ENCODE measurements at places on chromosomes 4 and X.

GRCh38 chr4:53620956-53621355 lies 29.7 kb upstream of the LNX1 start:
- no peak for DNase-seq

DNA sequence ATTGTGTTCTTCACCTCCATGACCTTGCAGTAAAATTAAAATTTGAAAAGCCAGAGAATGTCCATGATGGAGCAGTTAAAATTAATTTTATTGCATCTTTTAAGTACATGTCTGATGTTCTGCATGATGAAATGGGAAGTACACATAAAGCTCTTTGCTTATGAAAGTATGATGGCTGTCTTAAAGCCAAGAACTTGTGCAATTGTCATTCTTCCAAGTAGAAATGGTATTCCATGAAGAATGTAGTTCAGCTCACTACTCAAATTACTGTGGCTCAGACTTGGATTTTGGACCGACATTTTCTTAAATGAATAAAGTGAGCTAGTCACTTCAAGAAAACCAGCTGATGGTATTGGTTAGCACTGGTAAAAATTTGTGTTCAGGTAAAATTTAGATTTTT lies 161.7 kb upstream of the CXCL13 start:
- no peak for DNase-seq

- no peak for DNase-seq
These were observed 6.6 kb upstream of the LOC101059915 start for GRCh38 chrX:71660562-71661416.

- DNase-seq: no peak
These were observed 104.0 kb upstream of the SHOX start for GRCh38 chrX:526295-527224.

DNA sequence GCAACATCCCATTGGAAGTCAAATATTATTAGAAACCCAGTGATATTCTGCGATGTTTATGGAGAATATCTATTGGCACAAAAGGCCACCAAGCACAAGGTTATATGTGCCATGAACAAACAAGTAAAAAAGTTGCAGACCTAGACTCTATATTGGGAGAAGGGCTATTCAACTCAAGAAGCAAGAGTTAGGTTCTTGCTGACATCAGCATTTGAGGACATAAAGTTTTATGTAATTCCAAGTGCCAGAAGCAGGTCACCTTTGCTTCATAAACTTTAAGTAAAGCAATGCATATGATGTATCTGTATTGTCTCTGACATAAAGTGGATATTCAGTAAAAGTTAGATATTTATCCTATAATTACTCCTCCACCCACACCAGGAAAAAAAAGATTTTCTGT lies 71.1 kb downstream of the MAGEB10 start:
- DNase-seq: no peak

DNA sequence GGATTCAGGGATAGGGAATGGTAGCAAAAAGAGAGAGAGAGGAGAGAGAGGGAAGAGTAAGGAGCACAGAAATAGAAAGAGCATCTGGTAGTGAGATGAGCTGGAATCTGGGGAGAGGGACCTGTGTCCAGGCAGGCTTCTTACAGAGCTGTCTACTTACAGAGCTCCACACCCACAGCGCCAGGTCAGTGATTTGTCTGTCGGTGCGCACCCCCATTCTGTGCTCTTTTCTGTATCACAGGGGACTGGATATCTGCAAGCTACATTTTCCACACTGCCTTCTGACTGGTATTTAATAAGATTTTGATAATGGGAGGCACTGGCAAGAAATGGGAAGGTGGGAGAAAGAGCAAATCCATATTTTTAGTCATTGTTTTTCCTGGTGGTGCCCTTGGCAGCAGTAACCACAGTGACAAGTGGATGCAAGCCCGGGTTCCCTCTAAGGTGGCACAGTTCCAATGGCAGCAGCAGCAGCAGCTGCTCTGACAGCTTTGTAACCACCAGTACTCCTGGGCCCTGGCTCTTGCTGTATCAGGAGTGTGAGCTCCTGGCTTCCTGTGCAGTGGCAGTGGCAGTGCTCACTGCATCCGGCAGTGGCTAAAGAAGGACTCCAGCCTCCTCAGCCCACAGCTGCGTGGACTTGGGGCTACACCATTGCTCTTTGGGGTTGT lies 300.5 kb downstream of the TRIML1 start:
- no peak for DNase-seq

DNA sequence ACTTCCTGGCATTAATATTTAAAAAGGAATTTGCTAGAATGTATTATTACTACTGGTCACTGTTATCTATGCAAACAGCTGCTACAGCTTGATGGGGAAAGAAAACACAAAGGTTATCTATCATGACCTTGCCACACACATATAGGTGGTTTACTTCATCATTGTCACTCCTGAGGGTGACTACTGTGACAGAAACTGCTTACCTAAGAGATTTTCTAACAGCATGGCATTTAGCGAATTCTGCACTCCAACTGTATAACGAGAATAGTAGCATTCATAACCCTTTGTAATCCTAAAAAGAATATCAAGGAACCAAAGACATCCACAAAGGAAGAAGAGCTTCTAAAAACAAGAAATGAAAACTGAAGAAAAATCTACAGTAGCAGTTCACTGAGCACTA lies 74.6 kb upstream of the SPOCK3 start:
- DNase-seq: no peak

DNA sequence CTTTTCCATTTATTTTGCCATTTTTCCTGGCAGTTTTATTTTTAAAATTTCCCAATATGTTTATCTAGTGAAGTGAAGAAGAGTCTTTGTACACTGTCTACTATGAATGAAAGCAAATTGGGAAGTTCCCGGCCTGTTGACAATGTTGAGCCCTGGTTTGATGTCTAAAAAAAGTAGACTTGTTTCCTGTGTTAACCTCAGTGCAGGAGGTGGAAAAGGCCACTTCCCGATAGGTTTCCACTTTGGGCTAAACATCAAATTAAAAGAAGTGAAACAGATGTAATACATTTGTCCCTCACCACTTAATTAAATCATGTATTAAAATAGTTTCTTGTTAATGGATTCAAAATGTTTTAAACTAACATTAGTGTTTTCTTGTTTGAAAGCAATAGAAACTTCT lies 30.0 kb downstream of the BBS12 start:
- DNase-seq: no peak

GRCh38 chr4:143403553-143403820 lies 66.8 kb downstream of the GAB1 start:
- DNase-seq: no peak

DNA sequence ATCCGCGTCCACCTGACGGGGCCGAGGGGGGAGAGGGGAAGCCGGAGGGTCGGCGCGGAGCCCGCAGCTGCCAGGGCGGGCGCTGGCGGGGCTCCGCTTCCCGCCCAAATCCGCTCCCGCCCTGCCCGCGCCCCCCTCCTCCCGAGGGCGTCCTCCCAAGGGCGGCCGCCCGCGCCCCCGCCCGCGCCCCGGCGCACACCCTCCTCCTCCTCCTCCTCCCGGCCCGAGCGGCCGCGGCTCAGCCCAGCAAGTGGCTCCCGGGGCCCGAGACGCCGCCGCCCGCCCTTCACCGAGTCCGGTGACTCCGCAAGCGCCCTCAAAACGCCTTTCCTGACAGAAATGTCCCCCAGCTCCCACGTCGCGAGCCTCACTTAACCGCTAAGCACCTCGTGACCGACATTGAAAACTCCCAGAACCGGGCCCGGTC lies 487 bp downstream of the HMGB2 start:
- no peak for DNase-seq

GRCh38 chrX:119389871-119390501 lies 9.2 kb upstream of the SLC25A43 start:
- no peak for DNase-seq

GRCh38 chrX:154321594-154321993 lies 26.0 kb downstream of the TKTL1 start:
- no peak for DNase-seq

GRCh38 chr4:94533405-94534223 lies 81.9 kb downstream of the PDLIM5 start:
- no peak for DNase-seq

DNA sequence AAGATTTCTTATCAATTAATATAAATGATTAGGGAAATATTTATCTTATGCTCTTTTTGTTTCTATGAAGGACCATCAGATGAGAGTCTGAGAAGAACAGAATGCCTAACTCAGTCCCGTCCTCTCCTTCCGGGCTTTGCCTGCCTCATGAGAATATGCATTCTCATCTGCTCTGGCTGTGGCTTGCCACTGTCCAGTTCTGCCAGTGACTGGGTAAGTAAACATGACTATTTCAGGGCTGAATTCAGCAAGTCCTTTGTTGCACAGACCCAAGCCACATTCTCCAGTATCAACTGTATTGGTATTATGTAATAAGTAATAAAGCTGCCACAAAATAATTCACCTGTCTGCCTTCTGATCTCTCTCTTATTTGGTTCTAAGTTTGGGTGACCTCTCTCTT lies 110.7 kb downstream of the WDFY3 start:
- DNase-seq: no peak

- no peak for DNase-seq
These were observed 645.5 kb upstream of the FAM241A start for GRCh38 chr4:111499706-111500105.

GRCh38 chr4:11842620-11843263 lies 414.0 kb upstream of the HS3ST1 start:
- DNase-seq: no peak

GRCh38 chrX:54447461-54447860 lies 7.3 kb downstream of the TSR2 start:
- no peak for DNase-seq

DNA sequence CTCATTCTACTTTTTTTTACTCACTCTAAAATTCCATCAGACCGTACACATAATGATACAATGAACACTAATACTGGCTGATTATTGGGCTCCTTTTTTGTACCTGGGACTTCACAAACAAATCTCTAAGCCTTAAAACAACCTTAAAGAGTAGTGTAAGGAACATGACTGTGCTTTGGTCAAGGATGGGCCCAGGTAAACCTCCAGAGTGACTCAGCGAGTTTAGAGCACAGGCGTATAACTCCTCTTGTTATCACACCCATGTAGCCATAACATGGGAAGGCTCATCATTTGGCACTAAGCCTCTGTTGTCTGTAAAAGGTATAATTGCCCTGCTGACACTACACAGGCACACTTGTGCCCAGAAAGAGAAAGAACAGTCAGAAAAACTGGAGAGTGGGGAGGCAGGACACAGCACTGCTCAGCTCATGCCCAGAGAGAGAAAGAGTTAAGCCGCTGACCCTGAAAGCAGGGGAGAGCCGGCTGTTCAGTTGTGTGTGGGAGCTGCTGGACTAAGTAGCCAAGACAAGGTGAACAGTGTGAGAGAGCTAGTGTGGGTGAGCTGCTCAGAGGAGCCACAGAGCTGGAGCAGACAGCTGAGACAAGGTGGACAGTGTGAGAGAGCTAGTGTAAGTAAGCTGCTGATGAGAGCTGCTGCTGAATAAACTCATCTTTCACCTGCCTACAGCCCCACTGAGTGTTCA lies 319.6 kb upstream of the BMP3 start:
- DNase-seq: no peak

GRCh38 chr4:174292473-174292872 lies 8.8 kb downstream of the CEP44 start:
- no peak for DNase-seq

- no peak for DNase-seq
These were observed 172.8 kb downstream of the FBXW7 start for GRCh38 chr4:152363086-152363485.

- DNase-seq: no peak
These were observed 22.3 kb upstream of the SORCS2 start for GRCh38 chr4:7170012-7170411.

- no peak for DNase-seq
These were observed 172.5 kb downstream of the HNRNPD start for GRCh38 chr4:82201303-82201702.

- DNase-seq: no peak
These were observed 174.2 kb upstream of the HCCS start for GRCh38 chrX:10936976-10937375.

GRCh38 chrX:38871129-38872029 lies 70.1 kb downstream of the MID1IP1 start:
- no peak for DNase-seq

DNA sequence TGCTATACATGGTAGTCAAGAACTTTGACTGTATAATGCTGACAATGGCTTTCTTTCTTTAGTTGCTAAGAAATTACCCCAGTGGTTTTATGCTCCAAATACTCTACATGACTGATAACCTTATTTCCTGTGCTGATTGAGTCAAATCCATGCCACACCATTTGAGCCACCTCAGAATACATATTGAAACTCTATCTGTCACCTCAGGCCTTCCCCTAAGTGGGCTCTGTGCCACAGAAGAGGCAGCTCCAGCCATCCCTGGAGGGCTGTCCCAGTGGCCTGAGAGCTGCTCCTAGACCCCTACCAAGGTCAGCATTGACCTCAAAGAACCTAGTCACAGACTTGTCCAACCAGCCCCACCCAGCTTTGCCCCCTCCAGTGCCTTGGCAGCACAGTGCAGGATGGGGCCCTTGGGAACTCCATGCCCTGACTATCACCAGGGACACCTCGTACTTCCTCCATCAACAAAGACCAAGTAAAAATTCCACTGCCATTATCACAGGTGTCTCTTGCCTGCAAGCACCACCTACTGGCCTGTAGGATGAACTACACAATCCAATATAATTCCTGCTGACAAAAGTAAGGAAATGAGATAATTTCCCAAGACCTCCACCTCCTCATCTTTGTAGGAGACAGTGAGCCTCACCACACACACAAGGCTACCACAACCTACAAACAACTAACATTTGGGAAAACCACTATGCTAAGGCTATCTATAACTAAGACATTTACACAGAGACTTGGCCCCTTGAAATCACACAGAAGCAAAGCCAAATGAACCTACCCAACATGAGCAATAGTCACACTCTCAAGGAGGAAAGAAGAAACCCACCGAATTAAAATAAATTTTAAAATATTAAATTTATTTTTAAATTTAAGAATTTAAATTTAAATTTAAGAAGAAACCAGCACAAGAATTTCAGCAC lies 239.9 kb downstream of the NKX6-1 start:
- DNase-seq: no peak

DNA sequence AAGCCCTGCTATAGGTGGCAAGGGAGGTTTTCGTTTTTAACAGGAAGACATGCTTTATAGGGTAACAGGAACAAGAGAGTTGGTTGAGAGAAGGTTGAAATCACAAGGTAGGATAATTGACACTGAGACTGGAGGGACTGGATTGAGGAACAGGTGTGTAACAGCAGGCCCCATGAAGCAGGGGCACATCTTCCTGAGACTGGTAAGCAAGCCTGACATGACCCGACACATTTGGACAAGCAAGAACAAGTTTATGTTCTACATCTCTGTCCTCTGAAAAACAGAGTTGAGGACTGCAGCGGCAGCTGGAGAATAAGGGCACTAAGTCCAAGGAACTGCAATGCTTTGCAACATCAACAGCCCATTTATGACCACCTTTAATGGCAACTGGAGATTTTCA lies 5.2 kb downstream of the RPS4X start:
- no peak for DNase-seq

GRCh38 chr4:1232661-1233621 lies 16.0 kb downstream of the CTBP1 start:
- DNase-seq: no peak

DNA sequence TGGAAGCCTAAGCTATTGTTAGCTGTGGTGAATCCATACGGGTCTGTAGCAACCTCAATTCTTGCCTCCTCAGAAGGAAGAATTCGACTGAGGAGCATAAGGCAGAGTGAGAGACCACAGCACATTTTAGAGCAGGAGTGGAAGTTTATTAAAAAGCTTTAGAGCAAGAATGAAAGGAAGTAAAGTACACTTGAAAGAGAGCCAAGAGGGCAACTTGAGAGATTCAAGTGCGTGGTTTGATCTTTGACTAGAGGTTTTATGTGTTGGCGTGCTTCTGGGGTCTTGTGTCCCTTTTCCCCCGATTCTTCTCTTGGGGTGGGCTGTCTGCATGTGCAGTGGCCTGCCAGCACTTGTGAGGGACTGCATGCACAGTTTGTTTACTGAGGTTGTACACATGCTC lies 880.6 kb upstream of the INTU start:
- DNase-seq: no peak

Data from stimulated activated naive CD4-positive, alpha-beta T cell (primary cell).